Kidney (tissue), 22 donors: ENCODE measurements at places on chromosomes 7 and 10. TPM values are rescaled to one million over a fixed set of nuclear protein-coding genes. Genes with fewer than 3 reads are reported as not detected.
A peak's percentile ranks its signal among the peaks of the same experiment; 100 is the strongest.

AMPH gene
- 1.4 TPM for polyA plus RNA-seq

PSAP gene
- 1,082 TPM for polyA plus RNA-seq

HACD1 gene
- 11.4 TPM for polyA plus RNA-seq

FAM185A gene
- polyA plus RNA-seq: 6.5 TPM

PAPOLB gene
- not detected for polyA plus RNA-seq

SPDYE16 gene
- not detected for polyA plus RNA-seq

PSMA2 gene
- polyA plus RNA-seq: 202 TPM

DNA sequence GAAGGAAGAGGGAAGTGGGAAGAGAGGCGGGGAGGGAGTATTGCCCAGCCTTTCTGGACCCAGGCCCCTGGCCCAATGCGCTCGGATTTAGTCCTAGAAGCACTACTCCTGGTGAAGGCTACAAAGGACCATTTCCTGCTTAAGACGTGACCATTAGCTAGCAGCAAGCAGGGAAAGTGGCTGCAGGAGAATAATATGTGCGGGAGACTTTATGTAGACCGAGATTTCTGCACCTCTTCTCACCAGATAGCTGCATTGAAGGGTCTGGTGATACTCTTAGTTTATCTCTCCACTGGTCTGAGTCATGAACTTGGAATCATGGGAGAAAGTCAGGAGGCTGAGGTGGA, 3.1 kb downstream of the VAX1 start:
- DNase-seq: no peak

DNA sequence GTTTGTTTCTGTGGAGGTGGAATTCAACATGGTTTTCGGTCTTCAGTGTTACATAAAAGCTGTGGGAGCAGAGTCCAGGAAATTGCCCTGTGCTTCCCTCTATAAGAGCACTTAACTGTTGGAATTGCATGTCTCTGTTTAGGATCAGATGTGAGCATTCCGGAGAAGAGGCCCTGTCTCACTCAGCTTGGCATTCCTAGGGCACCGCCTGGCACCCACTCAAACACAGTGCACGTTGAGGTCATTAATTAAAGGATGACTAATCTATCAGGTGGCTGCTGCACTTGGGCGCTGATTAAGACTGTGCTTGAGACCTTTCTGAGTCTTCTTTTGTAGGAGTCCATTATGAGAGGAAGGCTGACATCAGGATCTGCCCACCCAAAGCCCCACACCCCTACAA, 82.8 kb upstream of the VIPR2 start:
- DNase-seq: no peak

- DNase-seq: peak; percentile 40
These were observed 180.5 kb downstream of the ZNF365 start for GRCh38 chr10:62554632-62555199.

GRCh38 chr7:110157631-110158362, 933.1 kb upstream of the LRRN3 start:
- no peak for DNase-seq

DNA sequence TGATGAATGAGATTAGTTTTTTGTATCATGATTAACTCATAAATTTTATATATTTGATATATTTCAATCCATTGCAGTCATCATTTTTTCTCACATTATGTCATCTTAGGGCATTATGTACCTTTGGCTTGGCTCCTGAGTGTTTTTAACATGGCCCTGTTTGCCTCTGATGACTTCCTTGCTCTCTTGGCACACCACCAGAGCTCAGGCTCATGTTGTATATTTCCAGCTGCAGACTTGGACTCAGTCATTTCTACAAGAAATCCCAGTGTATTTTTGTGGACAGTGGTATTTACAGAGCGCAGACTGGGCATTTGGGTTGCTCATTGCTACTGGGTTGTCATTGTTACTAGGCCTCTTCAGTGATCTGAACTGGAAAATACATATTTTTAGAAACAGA, 188.5 kb downstream of the ADRA2A start:
- DNase-seq: no peak

DNA sequence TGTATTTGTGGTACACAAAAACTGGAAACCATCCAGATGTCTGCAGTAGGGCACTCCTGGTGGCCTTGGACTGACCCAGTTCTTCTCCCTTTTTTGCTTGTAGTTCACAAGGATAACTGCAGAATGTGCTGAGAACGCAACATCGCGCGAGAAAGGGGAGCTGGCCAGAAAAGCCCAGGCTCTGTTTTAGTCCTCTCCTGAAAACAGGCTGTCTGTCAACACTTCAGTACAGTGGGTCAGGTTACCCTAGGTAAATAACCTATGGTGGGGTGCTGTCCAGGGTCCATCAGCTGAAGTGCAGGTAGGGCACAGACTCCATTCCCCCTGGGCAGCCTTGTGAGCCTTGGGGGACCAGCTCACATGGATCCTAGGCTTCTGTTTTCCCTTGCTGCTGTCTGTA, 495.8 kb downstream of the MDFIC start:
- DNase-seq: no peak

DNA sequence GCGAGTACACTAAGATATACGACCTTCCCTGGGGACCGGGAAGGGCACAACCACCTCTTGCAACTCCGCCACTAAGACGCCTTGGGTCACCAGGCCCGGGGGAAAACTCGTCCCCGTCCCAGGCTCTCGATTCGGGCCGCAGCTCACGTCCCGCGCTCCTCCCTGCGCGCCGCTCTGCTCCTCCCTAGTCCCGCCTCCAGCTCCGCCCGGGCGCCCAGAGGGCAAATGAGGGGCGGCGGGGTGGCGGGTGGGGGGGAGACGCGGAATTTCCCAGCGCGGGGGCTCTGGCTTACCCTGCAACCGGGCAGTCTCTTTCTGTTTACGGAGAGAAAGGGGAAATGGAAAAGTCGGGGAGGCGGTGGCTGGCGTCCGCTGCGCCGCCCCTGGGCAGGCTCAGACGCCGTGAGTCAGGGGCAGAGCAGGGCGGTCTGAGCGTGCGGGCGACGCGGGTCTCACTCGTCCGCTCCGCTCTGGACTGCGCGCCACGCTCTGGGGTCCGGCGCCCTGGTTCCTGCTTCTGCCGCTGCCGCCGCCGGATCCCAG, at the start of gene MAP3K8:
Gene MAP3K8, plus strand, starts transcription at position 455 of the 543 bp plus-strand sequence. CDS start 4,755 bp downstream, outside the sequence.
- DNase-seq: peak; percentile 90

DNA sequence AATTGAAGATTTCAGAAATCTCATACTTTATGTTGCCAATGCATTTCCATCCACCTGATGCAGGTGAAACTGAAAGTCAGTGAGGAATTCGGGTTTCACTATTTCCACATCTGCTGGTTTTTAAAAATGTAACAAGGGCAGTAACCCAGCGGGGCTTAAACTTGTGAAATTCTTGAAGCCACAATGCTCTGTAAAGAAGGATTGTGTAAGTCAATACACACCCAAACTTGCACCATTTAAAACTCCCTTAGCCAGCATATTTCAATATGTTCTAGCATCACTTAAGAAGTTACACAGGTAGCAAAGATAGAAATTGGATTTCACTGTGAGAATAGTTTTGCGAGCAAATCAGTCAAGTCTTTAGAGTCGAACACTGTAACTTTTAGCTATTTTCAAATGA, 386.1 kb downstream of the PLXDC2 start:
- no peak for DNase-seq

DNA sequence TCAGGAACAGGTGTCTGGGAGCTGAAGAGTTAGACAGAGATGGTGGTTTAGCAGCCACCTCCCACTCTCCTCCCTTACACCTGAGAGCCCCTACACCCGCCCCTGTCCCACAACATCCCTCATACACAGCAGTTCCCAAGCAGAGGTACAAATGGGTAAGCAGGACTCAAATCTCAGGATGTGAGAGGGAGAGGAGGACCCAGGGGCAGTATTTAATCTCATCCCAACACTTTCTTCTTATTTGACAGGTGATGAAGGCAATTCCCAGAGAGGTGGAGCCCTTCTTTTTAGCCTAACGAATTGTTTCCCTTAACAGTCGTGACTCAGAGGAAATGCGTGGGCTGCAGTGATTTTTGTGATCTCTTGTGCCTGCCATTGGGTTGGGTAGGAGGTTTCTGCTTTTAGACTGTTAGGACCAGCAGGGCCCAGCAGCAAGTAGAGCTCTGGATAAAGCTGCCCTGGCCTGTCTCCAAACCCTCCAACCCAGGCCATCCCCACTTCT, 191.3 kb downstream of the HECW1 start:
- no peak for DNase-seq

DNA sequence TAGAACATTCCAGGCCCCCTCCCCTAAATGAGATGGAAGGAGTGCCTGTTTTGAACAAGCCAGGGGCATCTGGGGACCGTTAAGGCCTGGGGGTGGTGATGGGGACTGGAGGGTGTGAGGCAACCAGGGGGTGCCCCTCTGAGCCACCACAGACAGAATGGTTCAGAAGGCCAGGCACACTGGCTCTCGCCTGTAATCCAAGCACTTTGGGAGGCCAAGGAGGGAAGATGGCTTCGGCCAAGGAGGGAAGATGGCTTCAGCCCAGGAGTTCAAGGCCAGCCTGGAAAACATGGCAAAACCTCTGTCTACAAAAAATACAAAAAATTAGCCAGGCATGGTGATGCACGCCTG, 173.2 kb upstream of the TNRC18 start:
- no peak for DNase-seq

DNA sequence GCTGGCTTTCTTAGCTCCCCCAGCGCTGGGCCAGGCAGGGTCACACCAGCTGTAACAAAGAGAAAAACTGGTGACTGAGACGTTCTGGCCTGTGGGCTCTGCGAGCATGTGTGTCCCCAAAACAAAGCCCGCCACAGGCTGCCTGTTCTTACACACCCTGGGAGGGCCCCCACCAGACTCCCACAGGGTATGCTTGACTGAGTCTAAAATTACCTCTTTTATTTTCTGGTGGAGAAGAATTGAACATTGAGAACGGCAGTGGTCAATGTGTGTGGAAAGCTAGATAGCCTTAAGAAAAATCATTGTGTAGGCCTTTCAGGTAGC, 808 bp downstream of the C10orf71 start:
- DNase-seq: no peak

- no peak for DNase-seq
These were observed 15.7 kb downstream of the DNAJB6 start for GRCh38 chr7:157352516-157352915.

DNA sequence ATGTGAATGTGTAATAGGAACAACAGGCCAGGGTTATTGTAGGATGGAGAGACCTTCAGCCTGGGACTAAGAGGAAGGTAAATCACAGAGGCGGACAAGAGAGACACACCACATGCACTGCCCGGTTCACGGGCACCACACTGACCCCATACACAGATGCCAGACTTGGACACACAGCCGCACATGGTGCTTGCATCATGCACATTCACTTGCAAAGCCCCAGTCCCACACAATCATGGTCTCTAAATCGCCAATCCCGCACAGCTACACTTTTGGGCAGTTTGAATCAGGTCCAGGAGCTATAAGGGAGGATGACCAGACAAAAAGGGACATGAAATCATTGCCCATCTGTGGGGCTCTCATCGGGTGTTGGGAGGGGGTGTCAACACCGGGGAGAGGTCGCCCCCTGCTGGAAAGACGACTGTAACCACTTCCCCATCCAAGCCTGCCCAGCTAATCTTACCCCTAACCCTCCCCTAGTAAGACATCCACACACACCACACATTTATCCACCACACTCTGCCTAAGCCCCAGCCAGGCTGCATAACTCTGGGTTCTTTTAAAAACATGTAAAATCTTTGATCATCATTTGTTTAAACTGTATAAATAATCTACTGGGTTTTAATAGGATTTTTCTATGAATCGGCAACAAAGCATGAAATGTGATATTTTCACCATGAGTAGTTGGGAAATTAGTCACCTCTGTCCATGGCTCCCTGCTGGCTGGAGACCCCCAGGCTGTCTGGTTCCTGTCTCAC, 40.5 kb upstream of the SLF2 start:
- DNase-seq: peak; percentile 89

GRCh38 chr10:124688386-124688785, 55.8 kb downstream of the FAM53B start:
- DNase-seq: no peak

DNA sequence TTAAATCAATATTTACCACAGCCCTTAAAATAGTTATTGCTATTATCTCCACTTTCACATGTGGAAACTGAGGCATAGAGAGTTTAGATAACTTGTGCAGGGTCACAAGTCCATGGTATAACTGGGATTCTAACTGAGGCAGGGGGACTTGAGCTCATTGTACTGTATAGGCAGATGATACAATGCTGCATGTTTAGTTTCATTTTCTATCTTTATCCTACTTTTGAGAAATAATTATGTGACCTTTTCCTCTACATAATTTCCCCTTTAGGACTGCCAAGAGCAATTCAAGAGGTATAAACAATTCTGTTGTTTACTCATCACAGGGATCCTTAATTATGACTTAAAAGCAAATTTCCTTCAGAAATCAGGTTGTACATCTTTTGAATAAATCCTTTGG, 193.1 kb downstream of the SUGCT start:
- DNase-seq: no peak

DNA sequence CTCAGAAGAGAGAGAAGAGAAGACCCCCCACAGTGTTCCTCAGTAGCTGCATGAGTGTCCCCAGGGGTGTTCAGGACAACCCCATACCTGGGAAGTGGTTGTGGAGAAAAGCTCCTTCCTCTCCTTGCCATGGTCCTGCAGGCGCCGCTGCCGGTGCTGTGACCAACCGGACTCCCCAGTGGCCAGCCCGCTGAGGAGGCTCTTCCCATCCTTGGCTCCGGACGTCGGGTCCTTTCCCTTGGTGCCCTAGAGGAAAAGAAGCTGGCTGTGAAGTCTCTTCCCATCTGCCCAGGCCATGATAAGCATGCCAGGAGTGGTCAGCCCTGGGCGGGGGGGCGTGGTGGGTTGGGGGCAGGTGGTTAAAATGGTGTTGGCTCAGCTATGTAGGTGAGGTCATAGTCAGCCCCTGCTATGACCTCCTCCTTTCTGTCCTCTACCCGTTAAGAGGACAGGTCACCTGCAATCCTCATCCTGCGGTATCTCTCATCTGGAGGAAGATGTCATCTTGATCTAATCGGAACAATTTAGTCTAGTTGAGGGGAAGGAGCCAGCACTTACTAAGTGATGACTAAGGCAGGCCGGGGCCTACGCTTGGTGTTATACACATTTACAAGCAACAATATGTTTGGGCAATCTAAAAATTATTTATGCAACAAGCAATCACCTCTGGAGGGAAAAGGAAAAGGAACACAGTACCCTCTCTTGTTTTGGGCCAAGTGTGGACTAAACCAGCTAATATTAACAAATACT, 13.2 kb downstream of the WDR91 start:
- no peak for DNase-seq

- DNase-seq: no peak
These were observed 20.8 kb downstream of the WDFY4 start for GRCh38 chr10:48705401-48705938.
